ENCODE measurements at places on chromosomes 5 and 9.

GRCh38 chr5:132260051-132260450 is 2.6 kb downstream of the PDLIM4 start:
- no peak for DNase-seq

DNA sequence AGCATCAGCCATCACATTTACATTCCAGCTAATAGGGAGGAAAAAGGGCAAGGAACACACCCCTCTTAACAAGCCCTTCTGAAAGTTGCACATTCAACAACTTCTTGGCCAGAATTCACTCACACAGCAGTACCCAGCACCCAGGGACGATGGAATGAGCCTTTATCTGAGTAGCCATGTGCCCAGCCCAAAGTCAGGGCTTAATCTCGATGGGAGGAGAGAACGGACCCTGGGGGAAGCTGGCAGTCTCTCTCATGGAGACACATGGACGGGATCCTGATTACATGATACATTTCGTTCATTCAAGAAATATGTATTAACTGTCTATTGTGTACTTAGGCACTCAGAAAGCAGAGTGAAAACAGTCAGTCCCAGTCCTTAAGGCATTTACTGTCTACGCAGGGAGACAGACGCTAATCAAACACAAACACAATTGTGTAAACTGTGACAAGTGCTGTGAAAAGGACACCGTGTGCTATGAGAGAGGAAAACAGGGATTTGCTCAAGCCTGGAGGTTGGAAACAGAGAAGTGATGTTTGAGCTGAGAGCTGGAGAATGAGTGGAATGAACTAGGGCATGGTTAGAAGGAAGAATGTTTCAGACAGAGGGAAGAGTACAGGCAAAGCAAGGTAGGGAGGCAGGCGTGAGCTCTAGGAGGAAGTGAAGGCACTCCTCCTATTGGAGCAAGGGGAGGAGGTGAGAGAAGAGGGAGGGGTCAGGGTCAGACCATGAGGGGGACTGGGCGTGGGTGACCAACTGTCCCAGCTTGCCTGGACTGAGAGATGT is 7.4 kb downstream of the OTULINL start:
- DNase-seq, result no peak

DNA sequence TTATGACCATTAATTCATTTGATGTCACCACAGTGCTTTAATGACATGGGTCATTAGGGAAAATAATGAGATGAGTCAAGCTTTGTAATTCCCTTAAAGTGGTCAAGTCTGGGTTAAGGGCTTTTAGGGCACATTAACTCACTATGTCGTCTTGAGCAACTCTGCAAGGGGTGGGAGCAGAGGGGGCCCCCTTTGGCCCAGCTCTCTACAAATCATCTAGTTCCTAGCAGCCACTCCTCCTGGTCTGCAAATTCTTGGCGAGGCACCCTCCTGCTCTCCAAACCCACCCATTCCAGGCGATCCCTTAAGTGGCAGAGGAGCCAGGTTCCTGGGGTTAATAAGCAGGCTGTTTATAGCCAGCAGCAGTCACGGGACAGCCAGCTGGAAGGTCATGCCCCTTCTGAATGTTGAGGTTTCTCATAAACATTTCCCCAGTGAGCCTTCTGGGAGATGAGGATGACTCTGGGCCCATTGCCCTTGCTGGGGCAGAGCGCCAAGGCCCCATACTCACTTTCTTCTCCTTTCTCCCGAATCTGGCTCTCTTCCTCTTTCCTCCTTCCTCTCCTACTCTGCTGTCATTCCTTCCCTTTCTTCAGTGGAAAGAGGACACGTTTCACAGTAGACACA is 14.3 kb upstream of the GPX3 start:
- peak; percentile 38 for DNase-seq

GRCh38 chr5:66223637-66224036 is 79.5 kb downstream of the SREK1 start:
- DNase-seq, result no peak

- no peak for DNase-seq
Observed at GRCh38 chr5:151779531-151780125, 7.9 kb downstream of the G3BP1 start.

- no peak for DNase-seq
Observed at GRCh38 chr5:3105581-3105980, 354.1 kb upstream of the IRX2 start.

DNA sequence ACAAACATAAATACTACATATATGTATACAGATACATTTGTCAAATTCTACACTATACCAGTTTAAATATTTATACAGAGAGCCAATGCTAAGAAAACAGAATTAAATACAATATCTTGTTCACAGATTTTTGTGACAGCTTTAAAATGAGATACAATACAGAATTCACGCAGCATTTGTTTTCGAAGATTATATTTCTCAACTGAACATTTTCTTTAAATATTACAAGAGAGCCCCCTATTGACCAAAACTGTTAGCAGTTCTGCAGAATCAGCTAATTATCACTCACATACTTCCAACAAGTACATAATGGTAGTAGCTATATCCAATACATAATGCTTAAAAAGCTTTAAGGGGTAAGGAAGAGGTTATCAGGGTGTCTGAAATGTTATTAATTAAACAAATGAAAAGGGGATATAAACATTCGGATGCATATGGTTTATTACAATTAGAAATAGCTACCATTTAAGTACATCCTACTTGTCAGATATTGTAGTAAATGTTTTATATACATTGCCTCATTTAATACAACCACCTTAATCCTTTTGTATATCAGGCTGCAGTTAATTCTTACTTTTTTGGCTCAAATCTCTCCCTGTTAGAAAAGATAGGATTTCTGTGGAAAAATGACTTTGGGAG is 31.7 kb downstream of the ZDHHC21 start:
- DNase-seq, result no peak
